Foreskin keratinocyte (primary cell): ENCODE measurements at places on chromosomes 11 and 22. TPM values are rescaled to one million over a fixed set of nuclear protein-coding genes. Genes with fewer than 3 reads are reported as not detected.

FOLR3 gene
- 11.4 and 13.2 TPM in 2 replicates for total RNA-seq

SF3B2 gene
- 179 and 199 TPM in 2 replicates for total RNA-seq

KDM4E gene
- total RNA-seq: not detected in 2 replicates

CD248 gene
- total RNA-seq: not detected in 2 replicates

SLC22A12 gene
- not detected in 2 replicates for total RNA-seq

PKNOX2 gene
- total RNA-seq: 0.04 and 0.10 TPM in 2 replicates

HTR3B gene
- not detected in 2 replicates for total RNA-seq

RGL4 gene
- not detected in 2 replicates for total RNA-seq

SCUBE1 gene
- not detected in 2 replicates for total RNA-seq

SCT gene
- not detected in 2 replicates for total RNA-seq

PLAAT3 gene
- total RNA-seq: 0.14 and 0.58 TPM in 2 replicates

GNG3 gene
- not detected in 2 replicates for total RNA-seq

JAML gene
- total RNA-seq: not detected in 2 replicates

WBP2NL gene
- 0.07 and 0.41 TPM in 2 replicates for total RNA-seq
